Effector memory CD4-positive, alpha-beta T cell (primary cell): ENCODE measurements at places on chromosomes 7 and 10.

- DNase-seq, result no peak
These were observed 59.5 kb upstream of the ELMO1 start for GRCh38 chr7:37508118-37508517.

DNA sequence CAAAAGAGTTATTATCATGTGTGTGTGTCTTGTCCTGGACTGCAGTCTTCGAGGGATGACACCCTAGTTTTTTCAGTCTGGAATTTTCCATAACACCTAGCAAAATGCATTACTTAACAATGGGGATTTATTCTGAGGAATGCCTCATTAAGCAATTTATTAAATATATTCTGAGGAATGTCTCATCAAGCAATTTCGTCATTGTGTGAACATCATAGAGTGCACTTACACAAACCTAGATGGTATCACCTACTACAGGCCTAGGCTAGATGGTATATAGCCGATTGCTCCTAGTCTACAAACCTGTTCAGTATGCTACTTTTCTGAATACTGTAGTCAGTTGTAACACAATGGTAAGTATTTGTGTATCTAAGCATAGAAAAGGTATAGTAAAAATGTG, 1.1 kb upstream of the STEAP4 start:
- DNase-seq, result no peak

DNA sequence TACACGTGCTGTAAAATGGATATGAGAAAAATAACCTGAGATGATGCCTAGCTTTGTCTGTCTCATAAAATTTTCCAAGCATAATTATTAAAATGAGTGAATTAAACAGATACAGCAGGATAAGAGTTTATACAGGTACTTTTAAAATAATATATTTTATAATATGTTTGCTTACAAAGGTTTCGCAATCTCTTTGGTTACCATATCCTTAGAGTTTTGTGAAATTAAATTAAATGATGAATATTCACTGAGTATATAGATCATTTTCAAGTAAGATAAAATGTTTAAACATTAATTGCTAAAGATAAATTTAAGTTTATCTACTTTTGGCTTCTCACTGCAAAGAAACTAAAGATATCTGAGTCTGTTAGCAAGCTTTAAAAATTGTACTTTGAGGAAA, 11.4 kb downstream of the SHTN1 start:
- DNase-seq, result no peak

GRCh38 chr10:29588629-29589421, 45.9 kb downstream of the SVIL start:
- DNase-seq, result no peak

- no peak for DNase-seq
These were observed 16.9 kb upstream of the PALD1 start for GRCh38 chr10:70461397-70462348.

DNA sequence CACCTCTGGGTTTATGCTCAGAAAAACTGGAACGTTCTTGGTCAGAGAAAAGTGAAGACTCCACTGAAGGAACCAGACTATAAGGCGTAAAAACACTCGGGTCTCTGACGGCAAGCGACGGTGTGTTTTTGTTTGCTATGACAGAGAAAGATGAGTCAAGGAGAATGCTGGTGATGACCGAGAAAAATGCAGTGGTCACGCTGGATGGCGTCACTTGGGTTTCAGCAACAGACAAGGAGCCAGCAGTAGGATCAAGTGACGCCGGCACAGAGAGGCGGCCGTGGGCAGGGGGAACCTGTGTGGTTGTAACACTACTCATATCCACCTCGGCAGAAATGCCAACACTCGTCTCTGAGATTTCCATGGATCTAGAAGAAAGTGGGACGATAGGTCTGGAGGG, 63.4 kb downstream of the KIAA1549 start:
- DNase-seq, result no peak

DNA sequence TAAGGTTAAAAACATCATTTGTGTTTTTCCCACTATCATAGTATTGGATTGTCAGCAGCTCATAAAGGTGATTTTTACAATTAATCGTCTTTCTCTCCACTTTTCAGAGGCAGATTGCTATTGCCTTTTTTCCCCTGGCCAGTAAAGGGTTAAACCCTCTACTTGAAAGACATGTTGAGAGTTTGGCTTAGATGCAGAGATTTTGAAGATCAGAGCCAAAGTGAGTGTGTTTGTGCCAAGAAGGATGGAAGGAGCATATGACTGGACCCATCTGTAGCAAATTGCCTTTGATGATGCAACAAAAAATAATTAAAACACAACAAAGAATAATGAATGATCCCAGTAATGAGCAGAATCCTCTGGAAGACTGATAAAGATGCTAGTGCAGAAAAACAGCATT, 373.1 kb downstream of the MALRD1 start:
- DNase-seq, result no peak

- DNase-seq, result no peak
These were observed 41.4 kb downstream of the ZRANB1 start for GRCh38 chr10:124983321-124983720.

DNA sequence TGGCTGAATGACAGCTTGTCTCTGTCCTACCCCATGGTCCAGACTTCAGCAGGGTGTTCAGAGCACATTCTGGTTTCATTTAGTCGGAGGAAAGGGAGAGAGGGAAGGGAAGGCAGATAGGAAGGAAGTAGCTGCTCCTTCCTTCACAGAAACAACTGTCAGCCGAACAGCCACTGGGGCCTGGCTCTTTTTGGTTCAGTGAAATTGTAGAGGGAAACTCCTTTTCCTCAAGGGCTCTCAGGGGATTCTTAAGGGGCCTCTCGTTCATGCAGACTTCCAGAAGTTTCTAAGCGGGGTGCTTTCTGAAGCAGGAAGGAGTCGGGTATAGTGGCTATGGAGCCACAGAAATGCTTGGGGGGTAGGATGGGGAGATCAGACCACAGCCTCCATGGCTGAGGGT, 56.4 kb downstream of the TLL2 start:
- DNase-seq, result no peak

- no peak for DNase-seq
These were observed 11.8 kb upstream of the TIAL1 start for GRCh38 chr10:119608316-119609155.

- DNase-seq, result no peak
These were observed 24.2 kb downstream of the ARL5B start for GRCh38 chr10:18683427-18683826.

DNA sequence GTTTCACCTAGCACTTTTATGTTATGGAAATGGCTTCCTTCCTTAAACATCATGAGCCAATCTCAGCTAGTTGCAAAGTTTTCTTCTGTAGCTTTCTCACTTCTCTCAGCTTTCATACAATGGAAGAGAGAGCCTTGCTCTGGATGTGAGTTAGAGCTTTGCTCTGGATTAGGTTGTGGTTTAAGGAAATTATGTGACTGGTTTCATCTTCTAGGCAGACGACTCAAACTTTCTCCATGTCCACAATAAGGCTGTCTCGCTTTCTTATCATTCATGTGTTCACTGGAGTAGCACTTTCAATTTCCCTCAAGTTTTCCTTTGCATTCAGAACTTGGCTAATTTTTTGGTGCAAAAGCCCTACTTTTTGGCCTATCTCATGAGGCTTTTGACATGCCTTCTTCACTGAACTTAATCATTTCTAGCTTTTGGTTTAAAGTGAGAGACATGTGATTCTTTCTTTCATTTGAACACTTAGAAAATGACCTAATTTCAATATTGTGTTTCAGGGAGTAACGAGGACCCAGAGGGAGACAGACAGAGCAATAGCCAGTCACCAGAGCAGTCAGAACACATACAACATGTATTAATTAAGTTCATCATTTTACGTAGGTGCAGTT, 49.8 kb downstream of the CNOT4 start:
- no peak for DNase-seq

DNA sequence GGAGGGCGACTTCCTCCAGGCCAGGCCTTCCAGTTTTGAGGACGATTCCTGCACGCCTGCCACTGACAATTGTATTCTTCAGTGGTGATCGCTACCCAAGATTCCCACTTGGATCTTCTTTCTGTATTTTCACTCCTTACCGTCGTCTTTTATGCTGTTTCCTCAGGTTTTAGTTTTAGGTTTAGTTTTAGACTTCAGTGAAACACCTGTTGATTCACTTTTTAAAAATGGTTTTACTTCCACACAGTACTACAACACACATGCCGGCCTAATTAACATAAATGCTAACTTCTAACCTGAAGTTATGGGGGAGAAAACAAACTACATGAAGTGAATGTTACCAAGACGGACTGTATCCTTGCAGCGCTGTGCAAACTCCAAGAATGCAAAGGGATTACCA, 530.6 kb upstream of the MGMT start:
- DNase-seq, result no peak

DNA sequence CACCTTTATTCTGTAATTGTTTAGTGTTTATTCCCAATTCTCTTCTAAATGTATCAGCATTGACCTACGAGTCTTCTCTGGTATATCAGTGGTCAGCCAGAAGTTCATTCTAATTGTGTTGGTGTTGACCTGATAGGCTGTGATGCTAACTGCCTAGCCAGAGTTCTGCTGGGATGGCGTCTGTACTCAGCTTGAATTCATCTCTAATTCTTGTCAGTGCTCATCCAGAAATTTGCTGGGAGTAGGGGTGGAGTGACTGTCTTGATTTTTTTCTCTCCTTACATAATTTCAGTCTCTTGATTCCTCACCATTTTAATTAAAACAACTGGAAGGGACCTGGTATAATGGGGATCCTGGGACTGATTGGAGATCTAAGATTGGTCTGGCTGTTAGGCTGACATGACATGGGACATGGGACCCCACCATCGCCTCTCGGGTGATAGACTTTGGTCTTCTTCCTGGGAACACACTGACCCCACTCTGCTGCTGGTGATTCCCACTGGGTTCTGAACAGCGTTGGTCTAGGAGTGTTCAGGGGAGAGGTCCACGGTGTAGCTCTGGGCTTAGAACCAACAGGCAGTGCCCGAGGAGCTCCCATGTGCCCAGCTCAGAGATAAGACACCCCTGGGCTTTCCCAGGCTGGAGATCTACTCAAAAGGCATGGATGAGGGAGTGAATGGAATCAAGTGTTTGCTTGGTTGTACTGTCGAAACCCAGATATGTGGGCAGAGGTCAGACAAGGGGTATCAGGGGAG, 3.8 kb downstream of the NEURL1 start:
- no peak for DNase-seq

- DNase-seq, result no peak
These were observed 12.8 kb upstream of the FMC1 start for GRCh38 chr7:139328375-139328774.

- DNase-seq, result no peak
These were observed 5.3 kb downstream of the ALKBH4 start for GRCh38 chr7:102459221-102459844.

DNA sequence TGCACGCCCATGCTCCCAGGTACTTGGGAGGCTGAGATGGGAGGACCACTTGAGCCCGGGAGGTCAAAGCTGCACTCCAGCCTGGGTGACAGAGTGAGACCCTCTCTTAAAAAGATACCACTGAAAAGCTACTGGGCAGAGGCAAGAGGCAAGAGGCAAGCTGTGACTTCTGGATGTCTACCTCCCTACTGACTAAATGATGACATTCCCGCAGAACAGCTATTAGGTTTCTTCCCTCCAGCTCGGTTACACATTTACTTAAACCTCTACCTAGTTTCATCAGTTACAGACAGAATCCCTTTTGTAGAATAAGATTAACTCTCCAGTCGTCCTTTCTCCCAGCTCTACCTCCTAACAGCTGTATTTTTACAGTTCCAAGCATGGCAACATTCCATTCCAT, 21.2 kb downstream of the RHEB start:
- DNase-seq, result no peak

DNA sequence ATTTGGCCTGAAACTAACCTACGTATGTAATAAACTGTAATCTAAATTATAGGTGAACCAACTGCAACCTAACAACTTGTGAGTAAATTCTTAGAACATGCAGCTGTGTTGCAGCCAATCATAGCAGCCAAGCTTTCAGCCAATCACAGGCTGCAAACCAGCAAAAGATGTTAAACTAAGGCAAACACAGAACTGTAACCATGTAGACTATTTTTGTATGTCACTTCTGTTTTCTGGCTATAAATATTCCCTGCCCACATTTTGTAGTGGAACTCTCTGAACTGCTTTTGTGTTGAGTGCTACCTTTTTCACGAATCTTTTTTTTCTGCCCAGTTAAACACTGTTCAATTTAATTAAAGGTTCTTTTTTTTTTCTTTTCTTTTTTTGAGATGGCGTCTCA, 28.2 kb upstream of the ZPBP start:
- no peak for DNase-seq

DNA sequence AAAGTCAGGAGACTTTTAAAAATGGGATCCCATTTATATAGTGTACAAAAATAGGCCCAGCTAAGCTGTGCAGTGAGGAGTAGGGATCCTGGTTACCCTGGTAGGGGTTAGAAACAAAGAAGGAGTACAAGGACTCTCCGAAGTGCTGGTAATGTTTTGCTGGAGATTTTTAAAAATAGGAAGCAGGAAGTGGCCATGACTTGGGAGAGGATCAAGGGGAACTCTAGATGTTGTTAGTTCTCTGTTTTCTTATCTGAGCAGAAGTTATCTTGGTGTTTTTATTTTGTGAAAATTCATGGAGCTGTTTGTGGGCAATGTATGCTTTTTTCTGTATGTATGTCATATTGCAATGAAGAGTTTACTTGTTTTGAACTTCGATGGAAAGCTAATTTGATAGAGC, 373.9 kb downstream of the SFMBT2 start:
- no peak for DNase-seq

- no peak for DNase-seq
These were observed 89.8 kb upstream of the HPS1 start for GRCh38 chr10:98536551-98536950.

DNA sequence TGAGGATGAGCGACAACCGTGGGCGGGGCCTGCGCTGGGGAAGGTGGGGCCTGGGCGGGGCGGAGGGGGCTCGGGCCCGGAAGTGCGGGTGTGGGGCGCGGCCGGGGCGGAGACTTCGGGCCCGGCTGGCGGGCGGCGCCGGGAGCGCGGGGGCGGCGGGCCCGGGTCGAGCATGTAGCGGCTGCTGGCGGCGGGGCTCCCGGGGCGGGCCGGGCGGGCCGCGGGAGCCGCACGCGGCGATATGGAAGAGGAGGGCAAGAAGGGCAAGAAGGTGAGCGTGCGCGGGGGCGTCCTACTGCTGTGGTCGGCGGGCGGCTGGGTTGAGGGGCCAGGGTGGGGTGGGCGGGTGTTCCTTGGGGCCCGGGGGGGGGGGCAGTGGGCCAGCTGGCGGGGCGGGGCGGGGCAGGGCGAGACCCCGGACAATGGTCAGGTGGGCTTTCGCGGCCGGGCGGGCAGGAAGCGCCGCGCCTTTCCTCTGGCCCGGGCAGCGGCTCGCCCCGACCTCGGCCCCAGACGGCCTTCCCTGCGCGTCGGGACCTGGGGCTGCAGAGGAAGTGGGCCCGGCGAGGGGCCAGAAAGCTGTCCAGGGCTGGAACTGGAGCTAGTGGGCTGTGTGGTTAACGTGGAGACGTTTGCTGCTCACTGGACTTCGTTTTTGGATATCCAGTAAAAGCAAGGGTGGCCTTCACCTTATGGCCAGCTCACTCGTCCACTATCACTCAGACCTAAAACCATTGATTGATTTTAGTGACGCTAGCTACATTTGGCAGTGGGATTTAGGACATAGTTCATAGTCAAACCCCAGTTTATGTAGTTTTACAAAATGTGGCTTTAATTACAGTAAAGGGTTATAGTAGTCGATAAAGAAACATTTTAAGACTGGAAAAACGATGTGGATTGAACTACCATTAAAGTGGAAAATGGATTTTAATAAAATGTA, at the start of gene CCM2:
Gene CCM2, plus strand, starts transcription at position 109 of the 940 bp plus-strand sequence. Its CDS starts 133 bp downstream, at position 242.
- DNase-seq, result no peak
